ENCODE measurements at places on chromosomes 16 and 17. TPM values are rescaled to one million over a fixed set of nuclear protein-coding genes. Genes with fewer than 3 reads are reported as not detected.

DNA sequence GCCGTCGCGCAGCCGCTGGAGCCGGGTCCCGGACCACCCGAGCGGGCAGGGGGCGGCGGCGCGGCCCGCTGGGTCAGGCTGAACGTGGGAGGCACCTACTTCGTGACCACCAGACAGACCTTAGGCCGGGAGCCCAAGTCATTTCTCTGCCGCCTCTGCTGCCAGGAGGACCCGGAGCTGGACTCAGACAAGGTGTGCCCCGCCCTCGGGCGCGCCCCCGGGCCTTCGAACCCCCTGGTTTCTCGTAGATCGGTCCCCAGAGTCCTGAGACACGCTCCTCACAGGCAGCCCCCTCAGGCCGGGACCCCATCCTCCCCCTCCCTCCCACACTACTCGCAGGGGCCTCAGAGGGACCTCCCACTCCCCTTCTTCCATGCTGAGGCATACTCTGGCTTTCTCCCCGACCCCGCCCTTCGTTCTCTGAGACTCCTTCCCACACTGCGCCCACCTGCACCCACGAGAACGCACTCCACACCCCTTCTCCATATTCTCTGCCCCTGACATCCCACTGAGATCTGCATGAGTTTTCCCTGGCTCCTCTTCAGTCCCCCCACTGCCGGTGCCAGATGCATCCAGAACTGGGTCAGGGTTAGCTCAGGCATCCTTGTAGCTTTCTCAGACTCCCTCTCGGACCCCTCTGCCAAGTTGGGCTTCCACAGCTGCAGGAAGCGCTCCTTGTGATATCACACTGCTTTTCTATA is 523 bp downstream of the KCTD2 start:
- H3K36me3 ChIP-seq: no peaks in the 10 kb centered on the region
- peak overlapping the region; percentile 73 for H3K27ac ChIP-seq
- DNase-seq: peak; percentile 50
- peaks cover 10% of the 10 kb centered on the region for H3K4me1 ChIP-seq

DNA sequence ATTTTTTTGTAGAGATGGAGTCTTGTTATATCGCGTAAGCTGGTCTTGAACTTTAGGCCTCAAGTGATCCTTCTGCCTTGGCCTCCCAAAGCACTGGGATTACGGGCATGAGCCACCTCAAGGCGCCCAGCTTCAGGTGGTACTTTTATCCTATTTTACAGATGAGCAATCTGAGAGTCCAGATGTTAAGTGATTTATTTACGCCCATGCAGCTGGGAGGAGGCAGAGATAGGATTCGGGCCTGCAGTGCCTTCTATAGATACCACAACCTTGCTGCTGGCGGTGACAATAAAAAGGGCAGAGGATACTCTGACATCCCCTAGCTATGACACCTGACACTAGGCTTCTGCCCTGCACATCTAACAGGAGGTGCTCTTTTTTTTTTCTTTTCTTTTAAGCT is 4.3 kb upstream of the KRT12 start:
- no peak overlapping the region for H3K27ac ChIP-seq
- DNase-seq: no peak
- no peak overlapping the region for H3K4me3 ChIP-seq

GRCh38 chr17:66347661-66348514 is 45.5 kb downstream of the PRKCA start:
- peak overlapping the region; percentile 78 for H3K27ac ChIP-seq
- peak; percentile 35 for DNase-seq
- H3K36me3 ChIP-seq: no peaks in the 10 kb centered on the region
- no peaks in the 10 kb centered on the region for H3K27me3 ChIP-seq

Gene SLC52A1
- 0.13 TPM for total RNA-seq

DNA sequence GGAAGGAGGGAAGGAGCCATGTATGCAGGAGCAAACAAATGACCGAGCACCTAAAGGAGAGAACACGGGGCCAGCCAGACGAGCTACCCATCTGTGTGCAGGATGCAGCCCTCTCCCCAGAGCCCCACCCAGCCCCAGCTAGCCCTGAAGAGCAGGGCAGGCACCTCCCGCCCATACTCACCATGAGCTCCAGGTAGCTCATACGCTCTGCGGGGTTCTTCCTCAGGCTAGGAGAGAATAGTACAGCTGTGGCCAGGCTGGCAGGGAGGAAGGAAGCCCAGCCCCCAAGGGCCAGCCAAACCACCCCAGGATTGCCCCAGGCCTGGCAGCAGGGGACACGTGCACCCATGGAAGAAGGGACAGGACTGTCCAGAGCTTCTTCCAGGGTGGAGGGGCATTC is 81.9 kb downstream of the KCNJ18 start:
- DNase-seq: no peak
- no peak overlapping the region for H3K4me3 ChIP-seq
- H3K27ac ChIP-seq: no peak overlapping the region
- no peaks in the 10 kb centered on the region for H3K4me1 ChIP-seq
- no peaks in the 10 kb centered on the region for H3K36me3 ChIP-seq

- H3K36me3 ChIP-seq: no peaks in the 10 kb centered on the region
- no peaks in the 10 kb centered on the region for H3K27me3 ChIP-seq
- H3K4me1 ChIP-seq: no peaks in the 10 kb centered on the region
- H3K4me3 ChIP-seq: no peak overlapping the region
- no peak for DNase-seq
These were observed 9.5 kb upstream of the AMZ2 start for GRCh38 chr17:68238164-68238870.

Gene CA4
- 1.2 TPM for total RNA-seq

DNA sequence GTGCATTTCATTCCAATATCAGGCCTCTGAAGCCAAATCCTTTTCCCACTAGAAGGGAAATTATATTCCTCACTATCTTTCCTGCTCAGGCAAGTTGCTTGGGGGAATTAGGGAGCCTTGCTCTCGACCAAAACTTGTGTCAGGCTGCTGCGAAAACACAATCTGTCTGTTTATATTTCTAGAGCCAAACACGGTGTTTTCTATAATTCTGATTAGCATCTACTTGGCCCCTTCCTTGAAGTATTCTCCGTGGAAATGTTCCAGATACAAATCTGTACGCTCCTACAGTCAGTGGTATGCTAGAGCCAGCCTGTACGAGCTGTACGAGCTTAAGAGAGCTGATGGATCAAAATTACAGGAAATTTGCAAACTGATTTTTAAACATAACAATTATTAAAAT is 299.3 kb upstream of the SALL1 start:
- H3K4me1 ChIP-seq: peaks cover 9% of the 10 kb centered on the region
- no peaks in the 10 kb centered on the region for H3K36me3 ChIP-seq
- H3K27me3 ChIP-seq: no peaks in the 10 kb centered on the region
- H3K27ac ChIP-seq: peak overlapping the region; percentile 0
